ENCODE measurements at places on chromosomes 13 and 19.

DNA sequence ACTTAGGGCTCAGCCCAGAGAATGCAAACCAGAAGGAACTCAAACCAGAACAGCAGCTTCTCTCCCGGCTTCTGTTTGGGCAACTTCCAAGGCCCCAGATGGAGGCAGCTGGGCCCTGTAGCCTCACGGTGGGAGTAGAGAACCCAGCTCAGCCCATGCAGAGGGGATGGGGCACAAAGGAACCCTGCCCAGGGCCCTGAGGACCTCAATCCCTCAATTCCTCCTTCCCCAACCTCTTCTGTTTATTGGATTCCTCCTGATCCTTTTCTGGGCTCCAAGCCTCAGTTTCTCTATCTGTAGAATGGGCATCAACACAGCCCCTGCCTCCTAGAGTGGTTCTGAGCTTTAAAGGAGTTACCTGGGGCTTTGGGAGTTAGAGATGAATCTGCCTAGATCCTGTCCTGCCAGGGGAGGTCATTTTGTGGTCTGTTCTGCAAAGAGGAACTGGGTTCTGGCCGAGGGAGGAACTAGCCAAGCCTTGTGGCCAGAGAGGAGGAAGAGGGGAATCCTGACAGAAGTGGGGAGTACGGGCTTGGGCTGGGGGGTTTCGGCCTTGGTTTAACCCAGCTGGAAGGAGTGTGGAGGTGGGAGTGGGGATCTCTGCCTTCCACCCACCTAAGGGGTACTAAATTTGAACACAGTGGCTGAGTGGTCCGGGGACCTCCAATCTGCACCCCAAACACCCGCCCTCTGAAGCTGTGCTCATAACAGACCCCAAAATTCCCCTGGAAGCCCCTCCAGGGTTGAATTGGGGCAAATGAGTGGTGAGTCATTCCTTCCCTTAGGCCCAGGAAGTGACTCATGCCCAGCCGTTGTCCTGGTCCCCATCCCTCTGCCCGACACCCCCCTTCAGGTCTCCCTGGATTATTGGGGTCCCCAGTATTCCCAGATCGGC lies 2.7 kb downstream of the ADGRE5 start:
- peak; percentile 78 for DNase-seq

DNA sequence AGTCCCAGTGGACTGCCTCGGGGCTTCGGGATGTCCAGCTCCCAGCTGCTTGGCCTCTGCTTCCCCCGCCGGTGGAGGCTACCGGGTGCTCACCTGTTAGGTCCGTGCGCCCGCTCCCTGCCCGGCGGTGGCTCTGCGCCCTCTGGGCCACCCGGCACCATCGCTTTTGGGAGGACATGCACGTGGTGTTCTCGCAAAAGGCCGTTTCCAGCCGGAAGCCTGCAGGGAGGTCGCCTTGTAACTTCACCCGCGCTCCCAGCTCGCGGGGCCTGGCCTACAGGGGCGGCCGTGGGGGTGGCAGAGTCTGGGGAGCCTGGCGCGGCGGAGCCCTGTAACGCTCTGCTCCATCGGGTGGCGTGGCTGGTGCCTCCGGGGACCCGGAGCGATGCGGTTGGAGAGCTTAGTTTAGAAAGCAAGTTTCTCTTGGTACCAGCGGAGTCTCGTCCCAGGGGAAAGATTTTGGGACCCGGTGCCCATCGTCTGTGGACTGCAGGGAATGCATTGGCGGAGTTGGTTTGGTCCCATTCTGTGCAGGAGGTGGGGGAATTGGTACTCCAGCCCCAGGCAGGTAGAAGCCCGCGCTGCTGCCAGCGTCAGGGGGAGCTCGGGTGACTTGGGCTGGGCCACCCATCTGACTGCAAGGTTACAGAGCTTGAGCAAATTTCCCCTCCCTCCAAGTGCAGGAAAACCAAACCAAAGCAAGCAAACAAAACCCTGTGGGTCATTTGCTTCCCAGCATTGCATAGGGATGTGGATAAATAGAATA lies 673 bp downstream of the SPATA13 start:
- DNase-seq, result no peak

DNA sequence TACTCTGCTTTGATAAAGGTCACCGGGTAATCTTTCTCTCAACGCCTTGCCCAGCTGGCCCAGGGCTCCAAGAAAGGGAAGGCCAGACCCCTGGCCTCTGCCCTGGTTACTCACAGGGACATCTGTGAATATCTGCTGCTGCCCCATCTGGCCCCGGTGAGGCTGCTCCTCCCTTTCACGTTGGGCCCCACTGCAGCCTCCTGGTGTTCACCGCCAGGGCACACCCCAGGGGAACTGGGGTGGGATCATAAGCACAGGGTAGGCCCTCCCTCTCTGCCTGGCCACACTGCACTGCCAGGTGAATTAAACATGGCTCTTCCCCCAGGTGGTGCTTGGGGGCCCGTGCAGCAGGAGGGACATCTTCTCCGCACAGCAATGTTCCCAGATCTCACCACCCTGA lies 12.7 kb downstream of the LAIR1 start:
- DNase-seq, result no peak

DNA sequence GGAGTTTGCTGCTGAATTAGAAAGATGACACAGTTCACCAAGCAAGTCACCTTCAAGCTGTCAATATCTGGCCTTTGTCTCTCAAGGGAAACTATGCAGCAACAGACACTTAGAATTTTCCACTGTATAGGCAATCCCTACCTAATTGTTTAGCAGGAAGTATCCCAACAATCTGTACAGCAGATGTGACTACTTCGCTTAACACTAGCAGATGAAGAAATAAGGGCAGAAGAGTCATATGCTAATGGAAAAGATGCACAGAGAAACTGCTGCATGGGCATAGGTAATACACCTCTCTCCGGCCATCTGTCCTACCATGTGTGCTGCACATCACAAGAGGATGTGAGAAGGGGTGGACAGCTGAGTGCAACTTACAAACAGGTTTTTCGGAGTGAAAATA lies 851.2 kb downstream of the PCDH9 start:
- no peak for DNase-seq

DNA sequence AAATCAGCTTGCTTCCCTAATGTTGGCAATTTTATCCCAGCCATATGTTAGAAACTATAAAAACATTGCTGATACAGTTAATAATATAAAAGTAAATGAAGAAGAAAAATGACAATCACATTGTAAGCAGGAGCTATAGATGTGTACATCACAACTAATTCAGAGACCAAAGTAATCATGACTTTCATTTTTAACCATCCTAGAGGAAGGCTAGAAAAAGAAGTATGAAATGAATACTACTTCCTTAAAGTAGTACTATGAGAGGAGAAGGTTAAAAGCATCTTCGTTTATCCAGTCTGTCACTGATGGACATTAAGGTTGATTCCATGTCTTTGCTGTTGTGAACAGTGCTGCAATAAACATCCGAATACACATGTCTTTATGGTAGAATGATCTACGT lies 135.5 kb downstream of the IRS2 start:
- DNase-seq, result no peak

Data from GM06990 (cell line).